ENCODE measurements at places on chromosomes 4 and X. TPM values are rescaled to one million over a fixed set of nuclear protein-coding genes. Genes with fewer than 3 reads are reported as not detected.

NDP gene
- 4.3 TPM for total RNA-seq

CT45A1 gene
- total RNA-seq, result not detected

GRIA2 gene
- total RNA-seq, result 2.9 TPM

CSAG1 gene
- not detected for total RNA-seq

BMP2K gene
- total RNA-seq, result 24.0 TPM

DRD5 gene
- not detected for total RNA-seq

HSFX1 gene
- total RNA-seq, result 1.4 TPM

KIT gene
- 18.7 TPM for total RNA-seq

DNA sequence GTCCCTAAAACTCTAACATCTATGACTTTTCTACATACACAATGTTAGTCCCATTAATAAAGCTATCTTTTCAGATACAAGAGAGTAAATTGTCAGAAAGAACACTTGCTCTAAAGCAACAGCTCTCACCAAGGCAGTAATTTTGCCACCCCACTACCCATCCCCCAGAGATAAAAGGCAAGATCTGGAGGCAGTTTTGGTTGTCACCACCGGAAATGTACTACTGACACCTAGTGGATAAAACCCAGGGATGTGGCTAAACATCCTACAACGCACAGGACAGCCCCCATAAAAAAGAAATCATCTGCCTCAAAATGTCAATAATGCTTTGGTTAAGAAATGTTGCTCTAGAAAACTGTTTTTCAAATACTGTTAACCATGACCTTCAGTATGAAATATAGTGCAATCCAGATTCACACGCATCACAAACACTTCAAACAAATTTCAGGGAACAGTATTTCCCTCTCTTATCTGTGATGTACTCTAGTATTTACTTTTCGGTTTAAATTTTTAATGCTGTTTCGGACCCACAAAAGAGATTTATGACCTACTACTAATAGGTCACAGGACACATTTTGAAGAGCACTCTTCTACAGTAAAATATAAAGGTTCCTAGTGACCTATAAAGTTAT lies 5.1 kb downstream of the FBXL5 start:
- peaks cover 46% of the 10 kb centered on the region for H3K4me1 ChIP-seq
- no peak overlapping the region for H3K27ac ChIP-seq
- DNase-seq, result peak; percentile 5
- H3K4me3 ChIP-seq, result peak overlapping the region; percentile 60

DNA sequence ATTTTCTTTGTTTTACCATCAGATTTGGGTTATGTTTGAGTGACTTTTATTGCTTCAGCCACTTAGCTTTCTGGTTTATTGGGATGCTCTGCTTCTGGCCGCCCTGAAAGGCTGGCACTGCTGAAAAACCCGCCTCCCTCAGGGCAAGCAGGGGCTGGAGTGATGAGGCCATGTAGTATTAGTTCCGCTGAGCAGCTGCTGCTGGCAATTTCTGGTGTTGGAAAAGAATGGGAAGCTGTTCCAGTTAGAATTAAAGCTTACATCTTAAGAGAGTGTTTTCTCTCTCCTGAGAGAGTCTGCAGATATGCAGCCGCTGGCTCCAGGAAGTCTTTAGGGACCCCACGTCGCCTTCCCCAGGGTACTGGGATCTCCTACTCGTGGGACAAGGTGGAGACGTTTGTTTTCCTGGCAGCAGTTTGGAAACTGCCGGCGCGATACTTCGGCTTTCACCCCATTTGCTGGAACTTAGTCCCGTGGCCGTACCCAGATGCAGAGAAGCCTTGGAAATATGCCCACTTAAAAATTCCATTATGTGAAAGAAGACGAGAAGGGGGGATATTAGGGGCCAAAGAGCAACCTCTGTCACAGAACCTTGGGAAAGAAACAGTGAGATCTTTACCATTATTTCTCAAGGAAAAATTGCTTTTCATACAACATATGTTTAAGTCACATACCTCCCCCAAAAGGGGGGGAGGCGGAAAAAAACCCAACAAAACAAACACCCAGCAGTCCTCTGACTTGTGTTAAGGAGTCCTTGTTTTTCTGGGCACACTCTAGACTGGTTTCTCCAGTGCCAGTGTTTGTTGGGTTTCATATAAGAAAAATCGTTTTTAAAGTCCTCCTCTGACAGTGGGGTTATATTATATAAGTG lies 72.6 kb downstream of the TMEM131L start:
- peak overlapping the region; percentile 71 for H3K27ac ChIP-seq
- H3K4me3 ChIP-seq, result peak overlapping the region; percentile 27
- DNase-seq, result no peak
- H3K36me3 ChIP-seq, result peaks cover 8% of the 10 kb centered on the region

DNA sequence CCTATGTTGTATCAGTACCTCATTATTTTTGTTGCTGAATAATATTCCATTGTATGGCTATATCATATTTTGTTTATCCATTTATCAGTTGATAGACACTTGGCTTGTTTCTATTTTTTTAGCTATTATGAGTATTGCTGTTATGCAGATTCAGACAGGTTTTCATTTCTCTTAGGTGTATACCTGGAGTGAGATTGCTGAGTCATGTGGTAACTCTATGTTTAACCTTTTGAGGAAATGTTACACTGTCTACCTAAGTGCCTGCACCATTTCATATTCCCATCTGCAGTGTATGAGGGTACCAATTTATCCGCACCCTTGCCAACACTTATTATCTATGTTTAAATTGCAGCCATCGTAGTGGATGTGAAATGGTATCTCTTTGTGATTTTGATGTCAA lies 43.0 kb upstream of the SH3RF1 start:
- no peak overlapping the region for H3K27ac ChIP-seq
- no peaks in the 10 kb centered on the region for H3K36me3 ChIP-seq
- DNase-seq, result no peak
- H3K4me1 ChIP-seq, result peaks cover 25% of the 10 kb centered on the region
- H3K4me3 ChIP-seq, result no peak overlapping the region
- no peaks in the 10 kb centered on the region for H3K27me3 ChIP-seq

DNA sequence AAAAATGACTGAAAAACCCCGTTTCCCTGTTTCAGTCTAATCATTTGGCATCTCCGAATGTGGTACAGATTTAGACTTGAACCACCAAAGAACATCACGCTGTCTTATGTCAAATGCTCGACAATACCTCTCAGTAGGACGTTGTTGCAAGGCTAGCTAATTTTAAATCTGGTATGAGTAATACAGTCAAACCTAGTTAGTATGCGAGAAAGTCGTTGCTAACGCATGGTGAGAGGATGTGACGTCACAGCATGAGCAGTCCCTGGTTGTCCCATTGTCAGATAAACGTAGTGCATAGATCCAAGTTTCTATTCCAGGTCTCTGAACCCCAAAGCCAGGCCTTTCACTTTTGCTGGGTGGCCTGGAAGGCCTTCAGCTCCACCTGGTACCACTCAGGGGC lies 44.7 kb downstream of the SETD7 start:
- peaks cover 6% of the 10 kb centered on the region for H3K36me3 ChIP-seq
- no peaks in the 10 kb centered on the region for H3K27me3 ChIP-seq
- no peak for DNase-seq
- no peak overlapping the region for H3K4me3 ChIP-seq
- no peak overlapping the region for H3K27ac ChIP-seq

- no peak overlapping the region for H3K27ac ChIP-seq
- H3K27me3 ChIP-seq, result no peaks in the 10 kb centered on the region
- H3K4me3 ChIP-seq, result no peak overlapping the region
- no peak for DNase-seq
- H3K36me3 ChIP-seq, result peaks cover 2% of the 10 kb centered on the region
- H3K4me1 ChIP-seq, result no peaks in the 10 kb centered on the region
Measured at GRCh38 chr4:114005569-114006442, 26.4 kb upstream of the ARSJ start.

DNA sequence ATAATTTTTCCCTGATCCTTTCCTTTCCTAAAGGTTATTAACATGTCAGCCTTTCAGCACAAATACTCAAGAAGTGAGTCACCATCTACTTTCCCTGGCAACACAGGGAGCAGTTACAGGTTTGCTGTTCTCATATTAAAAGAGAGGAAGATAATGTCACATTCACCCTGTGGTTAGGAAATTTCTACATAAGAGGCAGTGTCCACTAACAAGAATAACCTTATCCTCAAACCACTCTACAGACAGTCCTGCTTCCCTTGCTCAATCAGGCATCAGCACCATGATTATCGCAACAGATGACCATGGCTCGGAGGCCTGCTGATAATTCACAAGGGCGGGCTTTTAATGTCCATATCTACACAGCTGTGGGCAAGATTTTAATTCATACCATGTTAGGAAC lies 30.9 kb downstream of the RNF150 start:
- no peak overlapping the region for H3K4me3 ChIP-seq
- no peaks in the 10 kb centered on the region for H3K4me1 ChIP-seq
- H3K27me3 ChIP-seq, result no peaks in the 10 kb centered on the region

DNA sequence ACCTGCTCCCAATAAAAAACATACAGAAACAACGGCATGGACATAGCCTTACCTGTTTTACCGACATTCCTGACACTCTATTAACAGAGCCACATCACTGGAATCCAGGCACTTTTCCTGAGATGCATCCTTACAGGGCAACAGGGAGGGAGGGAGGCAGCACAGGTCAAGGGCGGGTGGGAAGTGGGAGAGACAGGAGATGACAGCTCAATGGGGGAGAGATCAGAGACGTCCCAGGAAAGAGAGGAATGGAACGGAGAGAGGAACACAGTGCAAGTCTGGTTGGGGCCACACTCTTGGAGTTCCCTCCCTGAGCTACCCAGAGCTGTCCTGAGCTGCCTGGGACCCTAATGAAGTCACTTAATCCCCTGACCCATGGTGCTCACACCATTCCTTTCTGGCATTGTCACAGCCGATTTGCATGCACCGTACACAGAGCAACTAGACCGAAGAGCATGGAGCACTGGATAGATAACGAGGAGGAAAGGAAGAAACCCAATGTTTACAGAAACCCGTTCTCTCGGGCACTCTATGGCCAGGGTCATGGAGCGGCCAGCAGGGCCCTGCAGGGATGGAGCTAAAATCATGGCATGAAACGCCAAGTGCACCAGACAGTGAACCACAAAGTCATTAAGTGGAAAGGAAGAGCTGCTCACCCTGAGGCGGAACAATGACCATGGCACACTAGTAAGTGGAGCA lies 93.1 kb downstream of the NSUN7 start:
- peaks cover 40% of the 10 kb centered on the region for H3K4me1 ChIP-seq
- no peak overlapping the region for H3K4me3 ChIP-seq
- no peaks in the 10 kb centered on the region for H3K36me3 ChIP-seq
- H3K27me3 ChIP-seq, result no peaks in the 10 kb centered on the region
- H3K27ac ChIP-seq, result peak overlapping the region; percentile 9
- DNase-seq, result no peak

- H3K36me3 ChIP-seq, result no peaks in the 10 kb centered on the region
- no peak for DNase-seq
- peaks cover 6% of the 10 kb centered on the region for H3K4me1 ChIP-seq
- no peak overlapping the region for H3K27ac ChIP-seq
Measured at GRCh38 chr4:36414248-36414647, 132.8 kb downstream of the DTHD1 start.

GRCh38 chr4:37531151-37531550 lies 155.0 kb downstream of the RELL1 start:
- H3K4me1 ChIP-seq, result peaks cover 17% of the 10 kb centered on the region
- no peak for DNase-seq
- peaks cover 2% of the 10 kb centered on the region for H3K36me3 ChIP-seq
- H3K27ac ChIP-seq, result no peak overlapping the region

DNA sequence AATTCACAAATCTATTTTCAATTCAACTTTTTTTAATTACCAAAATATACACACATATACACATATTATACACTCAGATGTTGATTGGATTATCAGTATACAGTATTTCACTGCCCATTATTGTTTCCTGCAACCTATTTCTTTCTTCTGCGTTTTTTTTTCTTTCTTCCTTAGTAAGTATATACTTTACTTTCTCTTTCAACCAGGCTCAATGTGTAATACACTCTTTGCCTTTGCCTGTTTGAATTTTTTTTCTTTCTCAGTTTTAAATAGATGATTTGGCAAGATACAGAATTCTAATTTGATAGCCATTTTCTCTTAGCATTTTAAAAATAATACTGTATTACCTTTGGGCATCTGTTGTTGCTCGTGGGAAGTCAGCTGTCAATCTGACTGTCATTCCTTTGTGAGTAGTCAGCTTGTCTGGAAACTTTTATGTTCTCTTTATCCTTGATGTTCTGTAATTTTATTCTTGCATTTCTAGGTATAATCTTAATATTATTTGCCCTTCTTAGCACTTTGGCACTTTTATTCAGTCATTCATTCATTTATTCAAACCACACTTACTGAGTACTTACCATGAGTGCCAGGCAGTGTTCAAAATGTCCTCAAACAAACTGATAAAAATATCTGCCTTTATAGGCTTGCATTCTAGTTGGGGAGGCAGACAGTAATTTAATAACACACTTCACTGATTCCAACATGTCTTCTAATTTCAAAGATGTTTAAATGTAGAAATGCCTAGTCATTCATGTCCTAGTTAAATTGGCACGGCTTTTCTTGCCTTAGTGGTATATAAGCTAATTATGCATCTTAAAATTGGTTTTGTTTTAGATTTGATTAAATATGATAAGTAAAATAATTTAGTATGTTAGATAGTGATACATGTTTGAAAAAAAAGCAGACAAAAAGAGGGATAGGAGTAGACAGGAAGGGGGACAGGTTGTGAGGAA lies 3.7 kb downstream of the USP38 start:
- H3K27ac ChIP-seq, result no peak overlapping the region
- H3K4me1 ChIP-seq, result peaks cover 54% of the 10 kb centered on the region
- no peaks in the 10 kb centered on the region for H3K27me3 ChIP-seq
- no peak for DNase-seq
- no peaks in the 10 kb centered on the region for H3K36me3 ChIP-seq
- peak overlapping the region; percentile 68 for H3K4me3 ChIP-seq

GRCh38 chr4:123018396-123018775 lies 96.0 kb upstream of the NUDT6 start:
- H3K36me3 ChIP-seq, result peaks cover 18% of the 10 kb centered on the region
- no peak for DNase-seq
- no peaks in the 10 kb centered on the region for H3K4me1 ChIP-seq
- no peaks in the 10 kb centered on the region for H3K27me3 ChIP-seq

All from neural crest cell (in vitro differentiated cells).